GM18507 (cell line): ENCODE measurements at places on chromosomes 3 and 15.

DNA sequence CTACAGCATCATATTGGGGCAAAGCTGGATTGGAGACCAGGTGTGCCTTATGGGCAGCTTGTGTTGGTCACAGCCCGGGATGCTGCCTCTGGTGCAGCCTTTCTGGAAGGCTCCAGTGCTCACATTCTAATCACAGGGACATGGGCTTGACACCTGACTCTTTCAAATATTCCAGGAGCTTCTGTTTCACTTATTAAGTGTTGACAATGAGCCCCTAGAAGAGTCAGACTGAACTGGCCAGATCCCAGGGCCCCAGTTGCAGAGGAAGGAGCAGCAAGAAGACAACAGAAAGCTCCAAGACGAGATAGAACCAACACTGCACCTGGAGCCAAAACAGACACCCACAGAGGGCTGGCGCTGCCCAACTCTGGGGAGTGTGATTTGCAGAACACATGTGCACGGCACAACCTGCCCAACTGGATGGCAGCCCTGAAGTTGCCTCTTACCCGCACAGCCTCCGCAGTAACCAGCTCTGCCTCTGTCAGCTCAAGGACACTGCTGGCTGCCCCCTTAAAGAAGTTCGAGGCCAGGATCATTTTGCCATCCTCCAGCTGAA, 30.3 kb downstream of the ALDH1L1 start:
- no peak for DNase-seq

- DNase-seq, result no peak
Measured at GRCh38 chr3:24539699-24540098, 45.0 kb upstream of the THRB start.

GRCh38 chr15:39426552-39427532, 154.0 kb upstream of the THBS1 start:
- peak; percentile 43 for DNase-seq

DNA sequence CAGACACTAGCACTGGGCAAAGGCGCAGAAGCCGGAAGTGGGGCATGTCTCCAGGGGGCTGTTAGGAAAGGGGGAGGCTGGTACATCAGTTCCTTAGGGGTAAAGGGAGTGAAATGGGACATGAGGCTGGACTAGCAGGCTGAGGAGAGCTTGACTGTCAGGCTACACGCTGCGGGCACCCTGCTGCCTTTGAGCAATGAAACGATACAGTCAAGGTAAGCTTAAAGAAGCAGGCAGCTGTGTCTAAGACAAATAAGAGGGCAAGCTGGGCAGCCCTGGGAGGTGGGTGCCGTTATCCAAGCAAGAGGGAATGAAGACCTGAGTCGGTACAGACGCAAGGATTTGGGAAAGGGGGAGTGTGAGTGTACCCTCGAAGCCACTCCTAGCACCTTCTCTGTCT, 51.0 kb upstream of the DCLK3 start:
- no peak for DNase-seq

- DNase-seq, result no peak
Measured at GRCh38 chr3:40173227-40173721, 136.2 kb upstream of the EIF1B start.

DNA sequence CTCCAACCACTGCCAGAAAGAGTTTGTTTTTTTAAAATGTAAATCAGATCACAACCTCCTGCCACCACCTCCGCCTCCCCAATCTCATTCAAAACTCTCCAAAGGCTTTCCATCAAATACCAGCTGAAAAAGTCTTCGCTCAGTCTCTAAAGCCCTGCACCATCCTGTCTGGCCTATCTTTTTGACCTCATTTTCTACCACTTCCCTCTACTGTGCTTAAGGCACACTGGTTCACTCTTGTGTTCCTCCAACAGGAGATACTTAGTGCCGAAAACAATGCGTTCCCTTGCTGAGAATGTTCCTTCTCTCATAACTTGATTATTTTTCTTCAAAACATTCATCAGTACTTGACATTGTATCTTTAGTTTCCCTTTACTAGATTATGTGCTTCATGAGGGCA, 3.5 kb downstream of the BTBD1 start:
- no peak for DNase-seq

- DNase-seq, result no peak
Measured at GRCh38 chr3:152626226-152626625, 208.7 kb upstream of the P2RY1 start.

DNA sequence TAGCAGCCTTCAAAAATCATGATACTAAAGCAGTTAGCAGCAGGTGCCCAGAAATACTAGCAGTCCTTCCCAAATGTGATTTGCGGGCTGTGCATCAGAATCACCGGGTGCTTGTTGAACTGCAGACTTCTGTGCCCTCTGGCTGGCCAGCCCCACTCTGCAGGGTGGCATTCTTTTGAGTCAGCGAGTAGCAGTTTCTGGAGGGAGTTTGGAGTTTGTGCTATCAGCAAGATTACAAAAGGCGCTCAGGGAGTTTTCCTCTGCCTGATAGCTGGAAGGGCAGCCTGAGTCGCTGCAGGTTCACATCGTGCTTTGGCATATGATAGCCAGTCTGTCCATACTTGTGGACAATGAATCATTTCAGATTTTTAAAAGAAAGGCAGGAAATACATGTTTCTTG, 57.6 kb downstream of the CLDN11 start:
- no peak for DNase-seq

- no peak for DNase-seq
Measured at GRCh38 chr15:79310612-79310984, 314 bp upstream of the TMED3 start.

DNA sequence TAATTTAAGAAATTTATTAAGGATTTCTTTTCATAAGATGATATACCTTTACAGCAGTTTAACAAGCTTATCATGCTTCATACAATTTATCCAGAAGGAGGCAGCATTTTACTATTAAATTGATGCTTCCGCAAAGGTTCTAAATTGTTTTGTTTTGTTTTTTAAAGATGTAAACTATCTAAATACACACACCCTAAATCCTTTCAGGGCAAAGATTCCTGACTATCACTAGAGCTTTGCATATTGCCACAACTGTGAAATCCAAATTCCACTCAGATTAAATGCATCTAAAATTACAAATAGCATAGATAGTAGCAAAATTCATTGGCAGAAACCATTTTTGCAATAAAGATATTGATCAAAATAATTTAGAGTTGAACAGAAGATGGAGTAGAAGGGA, 44.5 kb upstream of the CCNL1 start:
- DNase-seq, result no peak
